ENCODE measurements at places on chromosomes 11 and 22.

- DNase-seq, result no peak
Observed at GRCh38 chr11:80843266-80843974, 1402.6 kb upstream of the TENM4 start.

DNA sequence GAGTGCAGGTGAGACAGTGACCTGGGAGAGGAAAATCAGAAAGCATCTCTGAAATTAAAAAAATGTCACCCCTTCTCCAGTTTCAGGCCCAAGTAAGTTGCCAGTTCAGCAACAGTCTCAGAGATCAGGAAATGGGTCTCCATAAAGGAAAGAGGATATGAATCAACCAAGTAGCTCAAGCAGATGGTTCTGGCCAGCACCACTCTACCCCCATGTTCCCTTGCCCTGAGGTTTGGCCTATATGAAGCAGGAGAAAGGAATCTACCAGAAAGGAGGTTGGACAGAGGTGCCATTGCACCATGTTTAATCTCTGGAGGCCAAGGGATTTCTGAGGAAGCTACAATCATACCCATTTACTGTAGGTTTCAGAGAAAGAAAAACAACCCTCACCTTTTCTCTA lies 7.7 kb downstream of the FZD4 start:
- no peak for DNase-seq

DNA sequence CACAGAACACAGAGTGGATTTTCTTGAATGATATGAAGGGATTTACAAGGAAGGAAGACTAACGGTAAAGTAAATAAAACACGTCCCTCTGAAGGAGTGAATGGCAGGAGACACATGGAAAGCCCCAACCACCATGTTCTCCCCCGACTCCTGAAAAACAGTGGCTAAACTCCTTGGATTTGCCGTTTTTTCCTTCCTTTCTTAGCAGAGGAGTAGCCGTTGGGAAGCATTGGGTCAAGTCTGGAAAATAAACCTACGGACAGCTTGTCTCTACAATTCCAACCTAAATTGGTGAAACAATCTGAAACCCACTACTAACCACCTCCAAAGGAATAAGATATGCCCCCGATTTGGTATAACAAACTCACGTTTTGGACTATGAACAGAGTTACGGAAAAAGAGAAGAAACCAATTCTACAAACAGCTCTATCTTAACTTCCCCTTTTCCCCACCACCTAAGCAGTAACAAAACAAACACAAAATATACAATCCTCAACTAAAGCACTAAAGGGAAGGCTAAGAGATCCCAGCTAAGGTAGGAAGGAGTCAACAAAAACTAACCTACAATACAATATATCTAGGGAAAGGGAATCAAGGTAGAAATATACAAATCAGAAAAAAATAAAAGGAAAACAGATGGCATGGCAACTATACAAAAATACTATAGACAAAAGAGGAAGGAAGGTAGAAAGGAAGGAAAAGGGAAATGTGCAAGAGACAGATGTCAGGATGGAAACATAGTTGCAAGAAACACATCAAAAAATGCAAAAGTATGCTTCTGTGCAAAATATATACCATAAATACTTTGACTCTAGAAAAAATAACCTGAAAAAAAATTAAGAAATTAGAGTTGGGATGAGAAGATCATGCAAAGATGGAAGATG lies 43.8 kb upstream of the LYVE1 start:
- no peak for DNase-seq

DNA sequence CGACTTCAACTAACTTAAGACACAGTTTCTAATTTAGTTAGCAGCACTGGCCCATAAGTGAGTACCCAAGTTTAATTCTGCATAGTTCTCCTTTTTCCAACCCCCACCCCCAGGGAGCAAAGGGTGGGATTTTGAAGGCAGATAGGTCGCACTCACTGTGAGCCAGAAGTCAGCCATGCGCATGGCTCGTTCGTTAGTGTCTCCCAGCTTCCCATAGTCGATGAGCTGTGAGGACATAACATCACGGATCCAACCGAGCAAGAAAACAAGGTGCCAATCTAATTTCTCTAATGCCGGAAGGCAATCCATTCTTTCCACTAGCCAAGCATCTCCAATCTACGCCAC lies 577 bp downstream of the MRPL17 start:
- DNase-seq, result no peak

- no peak for DNase-seq
Observed at GRCh38 chr22:32717337-32718240, 83.9 kb upstream of the TIMP3 start.

- no peak for DNase-seq
Observed at GRCh38 chr22:43441216-43441615, 29.4 kb downstream of the MPPED1 start.

DNA sequence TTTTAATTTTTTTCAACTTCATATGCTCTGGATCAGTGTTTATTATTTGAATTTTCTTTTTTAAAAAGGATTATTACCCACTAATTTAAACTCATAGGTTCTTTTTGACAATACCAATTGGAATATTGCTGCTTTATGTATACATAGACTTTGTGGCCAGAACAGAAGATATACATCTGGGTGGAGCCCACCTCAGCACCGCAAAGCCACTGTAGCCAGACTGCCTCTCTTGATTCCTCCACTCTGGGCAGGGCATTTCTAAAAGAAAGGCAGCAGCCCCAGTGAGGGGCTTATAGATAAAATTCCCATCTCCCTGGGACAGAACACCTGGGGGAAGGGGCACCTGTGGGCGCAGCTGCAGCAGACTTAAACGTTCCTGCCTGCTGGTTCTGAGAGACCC lies 10.6 kb upstream of the C11orf58 start:
- DNase-seq, result no peak

DNA sequence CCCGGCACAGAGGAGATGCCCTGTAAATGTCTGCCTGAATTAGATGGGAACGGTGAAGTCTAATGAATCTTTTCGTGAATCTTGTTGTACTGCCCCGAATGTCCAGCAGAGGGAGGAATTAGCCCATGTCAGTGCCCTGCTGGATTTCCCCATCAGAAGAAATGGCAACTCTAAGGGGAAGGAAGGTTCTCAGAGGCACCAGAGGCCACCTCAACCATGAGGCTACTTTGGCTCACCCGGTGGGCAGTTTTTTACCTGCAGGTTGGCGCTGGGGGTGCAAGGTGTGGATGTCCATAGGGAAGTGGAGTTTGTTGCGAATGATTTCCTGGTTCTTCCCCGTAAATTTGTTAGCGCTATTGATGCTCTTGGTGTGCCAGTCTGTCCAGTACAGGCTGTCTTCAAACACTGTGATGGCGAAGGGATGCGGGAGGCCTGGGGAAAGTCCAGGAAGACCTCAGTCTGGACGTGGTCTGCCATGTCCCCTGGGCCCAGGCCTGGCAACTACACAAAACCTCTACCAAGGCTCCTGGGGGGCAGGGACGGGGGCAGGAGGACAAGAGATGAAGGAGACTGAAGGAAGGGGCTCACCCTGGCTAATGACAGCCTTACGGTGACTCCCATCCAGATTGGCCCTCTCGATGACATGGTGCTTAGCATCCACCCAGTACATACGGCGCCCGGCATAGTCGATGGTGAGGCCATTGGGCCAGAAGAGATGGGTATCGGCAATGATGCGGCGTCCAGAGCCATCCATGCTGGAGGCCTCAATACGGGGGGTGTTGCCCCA lies 28.5 kb downstream of the LRP4 start:
- peak; percentile 60 for DNase-seq

DNA sequence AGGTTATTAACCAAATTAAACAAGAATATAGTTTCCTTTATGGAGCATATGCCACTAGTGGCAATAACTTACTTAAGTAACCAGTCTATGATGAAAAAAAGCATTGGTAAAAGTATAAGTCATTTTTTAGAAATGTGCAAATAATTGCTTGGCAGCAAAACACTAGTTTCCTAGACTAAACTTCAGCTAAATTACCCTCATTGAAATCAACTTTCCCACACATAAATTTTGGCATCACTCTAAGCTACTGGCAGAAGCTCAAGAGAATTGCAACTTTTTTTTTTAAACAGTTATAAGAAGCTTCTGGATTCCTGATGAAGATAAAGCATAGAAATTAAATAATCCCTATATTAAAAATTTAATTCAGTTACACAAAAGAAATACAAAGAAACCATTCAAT lies 12.5 kb downstream of the CCDC34 start:
- DNase-seq, result no peak

- no peak for DNase-seq
Observed at GRCh38 chr11:62678433-62678769, 472 bp downstream of the UBXN1 start.

GRCh38 chr11:86671531-86672006 lies 847 bp downstream of the ME3 start:
- peak; percentile 65 for DNase-seq

- DNase-seq, result no peak
Observed at GRCh38 chr11:9573775-9574621, 528 bp downstream of the WEE1 start.

GRCh38 chr11:3605771-3606203 lies 36.0 kb downstream of the ART5 start:
- DNase-seq, result no peak

DNA sequence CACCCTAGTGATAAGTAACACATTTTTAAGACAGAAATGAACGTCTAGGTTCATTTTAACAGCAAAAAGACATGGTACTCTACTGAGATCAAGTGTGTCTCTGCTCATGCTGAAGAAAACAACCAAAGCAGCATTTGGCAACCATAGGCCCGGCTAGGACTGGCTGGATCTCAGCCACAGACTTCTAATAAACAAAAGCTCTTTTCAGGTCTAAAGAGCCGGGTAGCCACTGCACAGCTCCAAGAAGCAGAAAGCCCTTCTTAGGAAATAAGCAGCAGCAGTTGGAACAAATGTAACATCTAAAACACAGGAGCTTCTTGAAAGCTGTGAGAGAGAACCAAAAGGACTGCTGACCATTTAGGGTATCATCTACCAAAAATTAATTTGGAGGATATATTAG lies 37.6 kb downstream of the PITPNB start:
- DNase-seq, result no peak

All from WERI-Rb-1 (cell line).